ENCODE measurements at places on chromosomes 4 and X.

GRCh38 chr4:142347241-142347640, 498.9 kb downstream of the INPP4B start:
- no peak for DNase-seq

GRCh38 chrX:129565046-129565650, 25.1 kb downstream of the OCRL start:
- DNase-seq: peak; percentile 0

DNA sequence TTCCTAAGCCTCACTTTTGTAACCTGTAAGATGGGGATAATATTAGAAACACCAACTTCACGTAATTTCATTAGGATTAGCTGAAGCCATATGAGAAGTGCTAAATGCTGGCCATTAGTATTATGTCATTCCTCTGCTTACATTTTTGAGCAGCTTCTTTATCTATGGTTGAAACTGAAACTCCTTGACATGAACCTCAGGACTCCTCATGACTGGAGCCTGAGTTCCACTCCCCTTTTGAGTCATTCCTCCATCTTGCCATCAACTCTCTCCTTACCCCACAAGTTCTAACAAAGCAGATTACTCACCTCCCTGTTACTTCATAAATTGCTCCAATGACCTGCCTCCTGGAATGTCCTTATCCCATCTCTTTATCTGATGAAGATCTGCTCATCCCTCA, 123.2 kb upstream of the KCNIP4 start:
- DNase-seq: no peak

DNA sequence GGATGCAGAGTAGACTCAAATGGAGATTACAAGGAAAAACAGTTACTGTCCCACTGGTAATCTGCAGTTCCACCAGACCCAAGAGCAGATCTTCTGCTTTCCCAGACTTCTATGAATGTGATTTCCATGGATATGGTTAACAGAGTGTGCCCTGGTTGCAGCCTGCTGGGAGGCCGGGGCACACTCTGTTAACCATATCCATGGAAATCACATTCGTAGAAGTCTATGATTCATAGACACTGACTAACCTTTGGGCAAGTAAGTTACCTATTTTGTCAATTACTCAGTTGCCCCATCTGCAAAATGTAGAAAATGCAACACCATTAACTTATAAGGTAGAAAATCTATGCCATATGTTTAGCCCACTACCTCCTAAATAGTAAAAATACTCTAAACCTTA, 443.1 kb upstream of the PITX2 start:
- no peak for DNase-seq

DNA sequence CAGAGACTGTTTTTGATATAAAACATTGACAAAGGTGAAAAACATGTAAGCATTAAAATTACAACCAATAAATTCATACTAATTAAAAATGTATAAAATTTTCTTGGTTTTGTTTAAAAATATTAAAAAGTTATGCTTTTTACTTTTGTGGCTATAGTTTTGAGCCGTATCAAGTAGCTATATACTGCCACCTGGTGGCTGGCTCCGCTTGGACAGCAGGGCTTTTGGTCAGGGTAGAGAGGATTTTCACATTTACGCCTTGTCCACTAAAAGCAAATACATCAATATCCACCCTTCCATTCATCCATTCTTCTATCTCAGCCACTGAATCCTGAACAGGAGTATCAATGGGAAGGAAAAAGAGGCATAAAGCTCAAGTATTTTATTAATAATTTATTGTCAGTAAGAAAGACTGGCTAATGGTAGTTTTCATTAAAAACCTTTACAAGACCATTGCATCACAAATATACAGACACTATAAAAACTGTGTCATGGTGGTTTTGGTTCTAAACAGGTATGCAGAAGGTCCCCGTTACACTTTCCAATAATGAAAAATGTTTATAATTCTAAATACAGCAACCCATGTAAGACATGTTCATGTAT, 32.1 kb upstream of the MTNR1A start:
- peak; percentile 64 for DNase-seq

DNA sequence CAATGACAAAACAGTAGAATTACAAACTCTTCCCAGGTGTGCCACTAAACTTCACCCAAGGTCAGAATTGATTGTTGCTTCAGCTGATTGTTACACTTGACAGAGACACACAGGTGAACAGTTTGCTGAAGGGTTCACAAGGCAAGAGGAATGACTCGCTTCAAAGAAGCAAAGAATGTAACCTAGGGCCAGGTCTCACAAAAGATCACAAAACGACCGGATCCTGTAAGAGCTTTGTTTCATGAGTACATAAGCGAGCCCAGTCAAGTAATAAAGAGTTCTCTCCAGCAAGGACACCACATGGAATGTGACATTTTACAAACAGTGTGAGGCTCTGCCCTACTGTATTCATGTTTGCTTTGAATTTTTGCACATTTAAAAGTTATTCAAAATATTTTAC, 9.1 kb downstream of the LNX1 start:
- DNase-seq: no peak

GRCh38 chr4:38577462-38577861, 86.5 kb upstream of the KLF3 start:
- no peak for DNase-seq

DNA sequence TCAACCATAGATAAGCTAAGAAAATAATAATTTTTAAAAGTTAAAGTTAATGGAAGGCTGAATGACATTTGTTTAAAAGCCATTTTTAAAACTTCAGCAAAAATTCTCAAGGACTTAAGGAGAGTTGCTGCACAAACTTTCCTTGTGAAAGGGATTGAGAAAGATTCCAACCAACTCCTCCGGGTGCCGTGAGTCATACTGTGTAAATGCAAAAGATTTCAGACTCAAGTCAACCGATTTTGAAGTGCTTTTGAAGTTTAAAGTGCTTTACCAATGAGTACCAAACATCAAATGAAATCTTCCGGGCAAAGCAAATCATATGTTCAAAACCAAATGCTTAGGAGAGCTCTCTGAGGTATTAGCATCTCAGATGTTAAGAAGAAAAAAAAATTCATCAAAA, 31.4 kb downstream of the VCX2 start:
- DNase-seq: no peak

- no peak for DNase-seq
Observed at GRCh38 chrX:69019073-69019890, 146.0 kb downstream of the PJA1 start.

DNA sequence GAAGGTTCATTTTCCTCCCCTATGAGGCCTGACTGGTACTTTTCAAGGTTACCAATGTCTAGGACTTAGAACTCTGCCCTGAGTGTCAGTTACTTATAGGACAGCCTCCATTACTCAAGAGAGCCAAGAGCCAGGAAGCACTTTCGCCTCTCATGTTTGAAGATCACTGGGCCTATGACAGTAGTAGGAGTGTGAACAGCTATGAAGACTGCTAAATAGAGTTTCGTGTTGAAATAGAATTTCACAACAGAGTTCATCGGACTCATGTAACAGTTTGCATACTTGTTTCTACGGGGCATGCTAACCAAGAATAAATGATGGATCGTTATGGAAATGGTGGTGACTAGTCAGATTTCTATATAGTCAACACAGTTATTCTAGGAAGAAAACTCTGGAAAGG, 97.8 kb upstream of the GPC4 start:
- no peak for DNase-seq

GRCh38 chr4:1285790-1286553, 3.7 kb upstream of the MAEA start:
- DNase-seq: peak; percentile 28

DNA sequence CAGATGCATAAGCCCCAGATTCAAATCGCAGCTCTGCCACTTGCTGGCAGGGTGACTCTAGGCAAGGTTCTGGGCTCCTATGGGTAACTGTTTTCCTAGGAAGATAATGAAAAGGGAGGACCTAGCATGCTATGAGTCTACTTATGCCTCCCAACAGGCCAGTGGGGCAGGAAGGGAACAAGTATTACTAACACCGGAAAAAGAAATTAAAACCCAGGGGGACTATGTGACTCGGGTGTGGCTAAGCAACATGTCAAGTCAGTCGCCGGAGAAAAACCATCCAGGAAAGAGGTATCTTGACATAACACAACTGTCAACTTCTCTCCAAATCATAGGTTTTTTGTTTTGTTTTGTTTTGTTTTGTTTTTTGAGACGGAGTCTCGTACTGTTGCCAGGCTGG, 45.5 kb upstream of the RBPJ start:
- no peak for DNase-seq

DNA sequence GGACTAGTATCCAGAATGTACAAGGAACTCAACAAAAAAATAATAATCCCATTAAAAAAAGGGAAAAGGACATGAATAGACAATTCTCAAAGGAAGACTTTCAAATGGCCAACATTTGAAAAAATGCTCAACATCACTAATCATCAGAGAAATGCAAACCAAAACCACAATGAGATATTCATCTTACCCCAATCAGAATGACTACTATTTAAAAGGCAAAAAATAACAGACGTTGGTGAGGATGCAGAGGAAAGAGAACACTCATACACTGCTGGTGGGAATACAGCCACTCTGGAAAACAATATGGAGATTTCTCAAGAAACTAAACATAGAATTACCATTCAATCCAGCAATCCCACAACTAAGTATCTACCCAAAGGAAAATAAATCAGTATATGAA, 133.1 kb downstream of the KDR start:
- no peak for DNase-seq

- DNase-seq: no peak
Observed at GRCh38 chrX:118156254-118156952, 39.8 kb upstream of the KLHL13 start.

- DNase-seq: no peak
Observed at GRCh38 chrX:104695593-104695992, 129.6 kb downstream of the IL1RAPL2 start.

DNA sequence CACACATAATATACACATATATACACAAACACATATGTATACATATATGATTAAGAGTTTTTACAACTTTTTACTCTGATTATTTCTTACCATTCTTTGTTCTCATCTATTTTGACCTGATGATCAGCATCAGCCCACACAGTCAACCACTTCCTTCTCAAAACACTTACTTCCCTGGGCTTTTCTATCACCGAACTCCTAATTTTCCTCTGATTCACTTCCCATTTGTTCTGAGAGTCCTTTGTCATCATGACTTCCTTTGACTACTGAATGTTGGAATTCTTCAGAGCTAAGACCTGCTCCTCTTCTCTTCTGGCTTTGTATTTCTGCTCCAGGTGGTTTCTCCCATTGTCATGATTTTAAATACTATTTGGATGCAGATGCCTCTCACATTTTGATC, 209.5 kb upstream of the AFF2 start:
- peak; percentile 37 for DNase-seq

- no peak for DNase-seq
Observed at GRCh38 chrX:20231598-20231997, 35.1 kb downstream of the RPS6KA3 start.

- DNase-seq: peak; percentile 97
Observed at GRCh38 chr4:145732895-145733880, 53.2 kb downstream of the C4orf51 start.

GRCh38 chr4:38654273-38654672, 9.7 kb upstream of the KLF3 start:
- DNase-seq: no peak

DNA sequence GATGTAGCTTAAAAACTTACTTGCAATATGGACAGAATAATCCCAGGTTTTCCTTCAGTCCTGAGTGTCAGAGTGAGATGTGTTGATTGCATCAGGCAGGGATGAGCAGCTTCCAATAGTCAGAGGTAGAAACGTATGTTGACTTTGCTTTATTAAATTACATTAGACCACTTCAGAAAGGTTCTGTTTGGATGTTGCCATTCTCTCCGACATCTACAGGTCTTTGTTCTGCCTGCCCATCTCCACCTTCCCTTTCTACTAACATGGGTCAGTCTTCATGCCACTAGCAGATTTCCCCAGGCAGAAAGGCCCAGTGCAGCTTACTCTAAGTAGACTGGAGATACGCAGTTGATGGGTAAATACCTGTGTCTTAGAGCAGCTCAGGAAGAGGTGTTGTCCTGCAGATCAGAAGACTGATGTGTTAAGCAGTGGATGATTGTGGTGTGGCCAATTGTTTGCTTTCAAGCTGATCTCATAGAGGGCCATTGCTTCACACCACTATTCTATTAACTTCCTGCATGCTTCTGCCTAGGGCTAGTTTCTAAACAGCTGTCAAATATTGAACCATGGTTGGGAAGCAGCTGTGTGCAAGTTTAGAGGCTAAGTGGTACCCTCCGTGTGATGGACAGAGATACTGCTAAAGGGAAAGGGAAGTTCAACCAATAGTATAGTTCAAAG, 1.8 kb downstream of the FRMPD4 start:
- DNase-seq: no peak

GRCh38 chrX:74187211-74187610, 116.8 kb upstream of the ZCCHC13 start:
- no peak for DNase-seq

GRCh38 chr4:47746122-47746521, 91.7 kb downstream of the CORIN start:
- DNase-seq: no peak

- DNase-seq: no peak
Observed at GRCh38 chrX:105645667-105646357, 176.5 kb upstream of the NRK start.

GRCh38 chr4:34723605-34724004, 1520.7 kb downstream of the ARAP2 start:
- DNase-seq: no peak

DNA sequence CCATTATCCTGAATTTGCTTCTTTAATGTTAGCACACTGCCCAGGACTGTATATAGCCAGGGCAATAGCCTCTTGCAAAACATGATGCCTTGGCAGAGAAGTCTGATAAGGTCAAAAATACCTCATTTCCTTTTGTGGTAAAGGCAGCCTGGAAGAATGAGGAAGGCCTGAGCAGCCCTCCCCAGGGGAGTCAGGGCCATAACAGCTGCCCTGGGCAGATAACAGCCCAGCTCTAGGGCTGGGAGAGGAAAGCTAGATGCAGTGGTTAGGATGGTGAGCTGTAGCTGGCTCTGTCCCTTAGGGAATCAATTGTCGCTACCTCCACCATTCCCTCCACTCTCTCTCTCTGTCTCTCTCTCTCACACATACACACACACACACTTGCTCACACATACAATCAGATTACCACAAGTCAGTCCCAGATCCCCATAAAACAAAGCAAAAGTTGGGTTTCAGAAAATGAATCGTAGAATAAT, 29.2 kb downstream of the EFHC2 start:
- DNase-seq: no peak

GRCh38 chrX:150365990-150366911, 3.1 kb downstream of the MAMLD1 start:
- peak; percentile 37 for DNase-seq

DNA sequence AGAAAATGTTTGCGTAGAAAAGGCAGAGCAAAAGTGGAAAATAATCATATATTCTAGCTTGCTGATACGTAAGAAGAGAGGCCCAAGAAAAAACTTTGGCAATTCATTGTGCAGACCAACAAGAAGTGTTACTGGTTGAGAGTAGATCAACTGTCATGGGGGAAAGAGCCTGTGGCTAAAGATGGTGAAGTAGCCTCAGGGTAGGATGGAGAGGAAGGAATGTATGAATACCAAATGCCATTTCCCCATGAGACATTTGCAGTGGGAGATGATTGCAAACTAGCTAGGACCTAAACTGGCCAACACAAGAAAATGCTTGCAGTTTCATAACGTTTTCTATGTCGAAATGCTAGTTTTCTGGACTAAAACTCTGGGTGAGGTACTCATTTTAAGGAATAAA, 47.7 kb upstream of the ADGRL3 start:
- DNase-seq: no peak

Measured in lung microvascular endothelial cell (primary cell).